ENCODE measurements at places on chromosomes 11 and 22. TPM values are rescaled to one million over a fixed set of nuclear protein-coding genes. Genes with fewer than 3 reads are reported as not detected.

Gene MIF
- total RNA-seq, result 562 TPM

Gene PATE2
- not detected for total RNA-seq

Gene GGTLC2
- not detected for total RNA-seq

DNA sequence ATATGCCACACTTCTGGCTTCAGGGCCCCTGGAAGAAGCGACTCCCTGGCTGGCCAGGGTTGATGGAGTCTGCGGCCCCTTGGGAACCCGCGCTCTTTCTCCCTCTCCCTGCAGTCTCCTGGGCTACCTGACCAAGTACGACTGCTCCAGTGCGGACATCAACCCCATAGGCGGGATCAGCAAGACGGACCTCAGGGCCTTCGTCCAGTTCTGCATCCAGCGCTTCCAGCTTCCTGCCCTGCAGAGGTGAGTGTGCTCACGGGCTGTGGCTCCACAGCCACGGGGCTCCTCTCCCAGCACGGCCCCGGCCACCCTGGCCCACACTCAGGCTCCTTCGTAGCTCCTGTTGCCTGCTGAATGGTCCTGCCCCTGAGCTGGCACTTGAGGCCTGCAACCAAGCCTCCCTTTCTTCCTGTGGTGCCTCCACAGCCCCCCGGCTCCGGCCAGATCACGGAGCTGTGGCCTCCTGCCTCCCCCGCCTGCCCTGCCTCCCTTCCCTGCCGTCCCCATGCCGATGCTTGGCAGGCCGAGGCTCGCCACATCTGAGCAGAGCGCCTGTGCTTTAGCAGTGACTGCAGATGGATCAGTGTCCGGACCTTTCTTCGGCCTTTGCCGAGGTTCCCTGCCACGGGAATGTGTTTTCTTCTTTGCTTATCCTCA lies 36.2 kb upstream of the KRTAP5-7 start:
- H3K4me1 ChIP-seq, result peaks cover 13% of the 10 kb centered on the region
- DNase-seq, result no peak
- H3K4me3 ChIP-seq, result no peak overlapping the region
- H3K27ac ChIP-seq, result no peak overlapping the region
- H3K27me3 ChIP-seq, result no peaks in the 10 kb centered on the region

DNA sequence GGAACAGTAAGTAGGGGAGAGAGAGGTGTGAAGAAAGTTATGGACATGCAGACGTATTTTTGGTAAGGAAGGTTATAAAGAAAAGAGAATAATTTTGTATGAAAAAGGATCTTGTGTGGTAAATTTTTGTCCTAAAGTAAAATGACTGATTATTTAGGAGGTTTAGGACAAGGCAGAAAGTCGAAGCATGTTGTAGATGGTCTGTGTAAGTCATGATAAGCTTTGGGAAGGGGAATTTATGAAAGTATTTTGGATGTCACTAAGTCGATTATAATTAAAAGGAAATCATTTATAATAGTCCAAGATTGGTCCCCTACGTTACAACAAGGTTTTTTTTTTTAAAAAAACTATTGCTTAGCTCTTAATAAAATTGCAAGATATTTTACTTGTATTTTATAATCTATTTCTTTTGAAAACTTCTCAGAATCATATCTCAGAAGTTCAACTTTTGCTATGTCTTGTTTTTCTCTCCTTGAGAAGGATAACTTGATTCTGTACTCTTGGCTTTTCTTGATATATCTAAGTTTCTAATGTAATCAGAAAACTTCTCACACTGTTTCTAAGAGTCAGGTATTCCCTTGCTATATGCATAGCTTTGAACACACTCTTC lies 10.9 kb upstream of the CABP2 start:
- H3K27me3 ChIP-seq, result peaks cover 3% of the 10 kb centered on the region
- no peak overlapping the region for H3K4me3 ChIP-seq
- no peaks in the 10 kb centered on the region for H3K36me3 ChIP-seq
- DNase-seq, result no peak
- H3K27ac ChIP-seq, result no peak overlapping the region

DNA sequence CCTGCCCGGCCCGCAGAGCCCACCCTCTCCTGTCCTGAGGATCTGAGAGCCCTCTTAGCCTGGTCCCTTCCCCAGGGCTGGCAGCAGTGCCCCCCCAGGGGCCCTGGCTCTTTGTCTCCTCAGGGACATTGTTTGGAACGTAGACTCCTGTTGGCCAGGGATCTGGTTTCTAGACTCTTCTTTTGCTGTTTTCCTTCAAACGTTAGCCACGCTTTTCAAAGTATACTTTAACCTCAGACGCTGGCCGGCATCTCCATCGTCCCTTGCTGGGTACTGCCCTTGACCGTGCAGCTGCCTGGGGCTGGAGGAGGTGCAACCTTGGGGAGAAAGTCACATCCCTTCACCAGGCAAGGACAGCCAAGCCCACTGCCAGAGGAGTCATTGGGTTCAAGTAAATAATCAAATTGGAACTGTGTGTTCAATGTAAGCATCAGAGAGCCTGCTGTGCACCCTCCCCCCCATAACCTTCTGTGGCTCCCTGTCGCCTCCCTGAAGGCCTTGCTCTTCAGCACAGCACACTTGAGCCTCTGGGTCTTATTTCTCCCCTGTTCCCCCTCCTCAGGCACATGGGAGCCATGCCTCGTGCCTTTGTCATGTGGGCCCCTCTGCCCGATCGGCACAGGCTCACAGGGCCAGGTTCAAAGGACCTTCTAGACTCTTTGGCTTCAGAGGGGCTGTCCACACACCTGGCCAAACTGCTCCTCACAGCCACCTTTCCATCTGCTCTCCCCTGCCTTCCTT lies 21.8 kb upstream of the WNT7B start:
- H3K4me1 ChIP-seq, result no peaks in the 10 kb centered on the region
- no peaks in the 10 kb centered on the region for H3K36me3 ChIP-seq
- no peak overlapping the region for H3K4me3 ChIP-seq
- no peak for DNase-seq

DNA sequence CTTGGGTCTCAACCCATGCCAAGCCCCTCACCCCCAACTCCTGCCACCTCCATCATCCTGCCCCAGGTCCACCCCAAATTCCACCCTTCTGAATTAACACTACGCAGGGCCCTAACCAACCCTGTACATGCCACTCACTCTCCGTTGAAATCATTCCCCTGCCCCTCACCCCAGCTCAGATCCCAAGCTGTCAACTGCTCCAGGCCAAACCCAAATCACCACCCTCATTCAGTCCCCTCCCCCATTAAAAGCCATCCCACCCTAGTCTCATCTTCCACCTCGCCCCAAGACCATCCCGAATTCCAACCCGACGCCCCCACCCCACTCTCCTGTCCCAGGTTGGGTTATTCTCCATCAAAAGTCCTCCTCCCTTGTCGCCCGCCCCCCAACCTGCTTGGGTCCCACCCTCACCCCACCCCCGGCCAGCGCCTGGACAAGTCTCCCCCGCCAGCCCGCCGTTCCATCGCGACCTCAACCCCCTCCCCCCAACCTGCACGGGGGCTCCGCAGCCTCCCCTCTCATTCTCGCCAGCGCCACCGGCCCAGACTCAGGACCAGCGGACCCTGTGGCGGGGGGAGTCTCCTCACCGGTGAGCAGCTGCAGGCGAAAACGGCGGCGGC lies 466 bp downstream of the FAM168A start:
- H3K27me3 ChIP-seq, result no peaks in the 10 kb centered on the region
- no peak for DNase-seq
- H3K27ac ChIP-seq, result peak overlapping the region; percentile 79
- peaks cover 20% of the 10 kb centered on the region for H3K4me1 ChIP-seq
- H3K4me3 ChIP-seq, result peak overlapping the region; percentile 86

DNA sequence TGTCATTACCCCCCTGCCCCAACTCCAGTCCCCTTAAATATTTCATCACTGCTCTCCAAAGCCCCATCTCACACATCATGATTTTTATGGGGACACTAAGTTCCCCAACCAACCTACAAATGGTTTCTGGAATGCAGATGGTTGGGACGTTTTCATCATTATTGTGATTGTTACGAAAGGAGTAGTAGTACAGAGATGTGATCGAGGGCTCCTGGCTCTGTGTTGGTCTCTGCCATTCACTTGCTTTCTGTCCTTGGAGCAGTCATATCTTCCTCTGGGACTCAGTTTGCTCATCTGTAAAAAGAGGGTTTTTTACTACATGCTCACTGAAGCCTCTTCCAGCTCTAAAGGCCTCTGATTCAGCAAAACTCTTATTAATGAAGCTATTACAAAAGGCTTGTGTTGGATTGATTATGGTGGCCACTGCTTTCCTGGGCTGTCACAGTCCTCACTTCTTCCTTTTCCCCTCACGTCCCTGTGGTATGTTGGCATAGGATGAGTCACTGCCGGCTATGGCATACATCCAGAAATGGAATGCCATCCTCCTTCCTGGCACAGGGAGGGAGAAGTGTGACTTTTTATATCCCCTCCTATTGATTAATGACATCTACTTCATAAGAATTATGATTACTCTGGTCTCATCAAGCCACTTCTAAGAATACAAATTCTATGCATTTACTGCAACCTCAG lies 593.7 kb downstream of the METTL15 start:
- H3K36me3 ChIP-seq, result no peaks in the 10 kb centered on the region
- no peak for DNase-seq
- no peak overlapping the region for H3K4me3 ChIP-seq
- H3K27ac ChIP-seq, result no peak overlapping the region
- H3K4me1 ChIP-seq, result no peaks in the 10 kb centered on the region

GRCh38 chr11:61384271-61385242 lies 7.8 kb upstream of the TMEM216 start:
- no peak for DNase-seq
- H3K27ac ChIP-seq, result peak overlapping the region; percentile 24

GRCh38 chr22:33811686-33812085 lies 108.6 kb downstream of the LARGE1 start:
- H3K27me3 ChIP-seq, result no peaks in the 10 kb centered on the region
- peaks cover 20% of the 10 kb centered on the region for H3K36me3 ChIP-seq
- no peak for DNase-seq
- no peak overlapping the region for H3K27ac ChIP-seq
- no peak overlapping the region for H3K4me3 ChIP-seq
- H3K4me1 ChIP-seq, result peaks cover 24% of the 10 kb centered on the region

GRCh38 chr11:57294225-57295131 lies 30.3 kb downstream of the TNKS1BP1 start:
- H3K4me3 ChIP-seq, result no peak overlapping the region
- peaks cover 10% of the 10 kb centered on the region for H3K4me1 ChIP-seq
- no peaks in the 10 kb centered on the region for H3K27me3 ChIP-seq

GRCh38 chr11:32962016-32962415 lies 53.7 kb upstream of the DEPDC7 start:
- no peak overlapping the region for H3K27ac ChIP-seq
- no peak overlapping the region for H3K4me3 ChIP-seq
- DNase-seq, result no peak
- H3K4me1 ChIP-seq, result no peaks in the 10 kb centered on the region

DNA sequence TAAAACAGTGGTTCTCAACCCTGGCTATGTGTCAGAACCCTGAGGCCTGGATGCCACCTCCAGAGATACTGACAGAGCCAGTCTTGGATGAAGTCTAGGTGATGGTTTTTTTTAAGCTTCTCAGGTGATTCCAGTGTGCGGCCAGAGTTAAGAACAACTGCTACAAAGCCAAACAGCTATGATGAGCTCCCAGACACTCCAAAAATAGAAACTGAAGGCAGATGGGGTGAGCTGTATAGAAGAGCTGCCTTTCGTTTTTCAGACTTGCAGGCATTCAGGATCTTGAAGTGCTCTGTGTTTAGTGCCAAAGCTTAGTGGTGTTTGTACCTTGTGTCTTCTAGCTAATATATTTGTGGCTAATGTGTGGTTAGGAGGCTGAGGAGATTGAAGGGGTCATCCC lies 14.2 kb downstream of the SCUBE2 start:
- no peaks in the 10 kb centered on the region for H3K4me1 ChIP-seq
- H3K27ac ChIP-seq, result no peak overlapping the region
- H3K4me3 ChIP-seq, result no peak overlapping the region
- peaks cover 24% of the 10 kb centered on the region for H3K27me3 ChIP-seq
- no peak for DNase-seq

DNA sequence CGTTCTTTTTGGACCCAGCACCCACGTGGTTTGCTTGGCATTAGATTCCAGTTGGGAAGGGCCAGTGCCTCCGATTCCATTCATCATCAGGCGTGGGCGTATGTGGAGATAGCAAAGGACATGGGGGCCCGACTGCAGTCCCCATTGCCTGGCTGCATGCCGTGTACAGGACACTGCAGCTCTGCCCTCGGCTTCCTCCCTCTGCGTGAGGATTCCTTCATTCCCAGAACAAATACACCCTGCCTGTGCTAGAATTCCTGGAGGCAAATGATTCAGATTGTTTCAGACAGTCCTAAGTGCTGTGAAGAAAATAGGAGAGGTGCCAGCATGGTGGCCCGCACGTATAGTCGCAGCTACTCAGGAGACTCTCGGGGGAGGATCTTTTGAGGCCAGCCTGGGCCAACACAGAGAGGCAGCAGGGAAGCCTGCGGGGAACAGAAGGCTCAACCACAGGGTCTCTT lies 15.4 kb downstream of the DERL3 start:
- no peak overlapping the region for H3K4me3 ChIP-seq
- no peak overlapping the region for H3K27ac ChIP-seq
- peaks cover 34% of the 10 kb centered on the region for H3K36me3 ChIP-seq
- H3K4me1 ChIP-seq, result no peaks in the 10 kb centered on the region
- no peak for DNase-seq

DNA sequence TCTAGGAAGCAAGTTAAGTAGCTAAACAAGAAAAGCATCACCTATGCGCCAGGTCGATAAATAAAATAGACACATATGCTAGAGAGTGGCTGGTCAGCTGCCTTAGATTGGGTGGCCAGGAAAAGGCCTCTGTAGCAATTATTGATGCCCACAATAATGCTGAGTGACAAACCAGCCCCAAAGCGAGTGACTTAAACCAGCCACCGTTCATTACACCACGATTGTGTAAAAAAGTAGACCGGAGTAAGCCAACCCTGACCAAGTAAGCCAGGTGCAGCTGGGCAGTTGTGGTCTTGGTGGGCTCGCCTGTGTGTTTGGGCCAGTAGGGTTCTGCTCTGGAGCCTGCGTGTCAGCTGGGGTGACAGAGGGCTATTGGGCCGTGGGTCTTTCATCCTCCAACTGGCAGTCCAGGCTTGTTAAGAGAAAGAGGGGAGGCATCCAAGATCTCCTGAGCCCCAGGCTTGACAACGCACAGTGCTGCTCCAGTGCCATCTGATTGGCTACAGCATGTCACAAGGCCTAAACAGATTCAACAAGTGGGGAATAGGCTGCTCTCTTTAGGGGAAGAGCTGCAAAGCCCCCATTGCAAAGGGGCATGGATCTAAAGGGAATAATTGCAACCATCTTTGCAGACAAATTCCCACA lies 100.4 kb upstream of the PARVA start:
- H3K27ac ChIP-seq, result no peak overlapping the region
- DNase-seq, result no peak
- H3K4me1 ChIP-seq, result peaks cover 31% of the 10 kb centered on the region
- peaks cover 2% of the 10 kb centered on the region for H3K27me3 ChIP-seq
- H3K36me3 ChIP-seq, result no peaks in the 10 kb centered on the region

- H3K27ac ChIP-seq, result no peak overlapping the region
- no peak for DNase-seq
- no peaks in the 10 kb centered on the region for H3K36me3 ChIP-seq
- H3K4me3 ChIP-seq, result no peak overlapping the region
- H3K27me3 ChIP-seq, result peaks cover 52% of the 10 kb centered on the region
These were observed 106.3 kb upstream of the THY1 start for GRCh38 chr11:119529063-119529845.
